ENCODE measurements at places on chromosomes 3 and 15.

DNA sequence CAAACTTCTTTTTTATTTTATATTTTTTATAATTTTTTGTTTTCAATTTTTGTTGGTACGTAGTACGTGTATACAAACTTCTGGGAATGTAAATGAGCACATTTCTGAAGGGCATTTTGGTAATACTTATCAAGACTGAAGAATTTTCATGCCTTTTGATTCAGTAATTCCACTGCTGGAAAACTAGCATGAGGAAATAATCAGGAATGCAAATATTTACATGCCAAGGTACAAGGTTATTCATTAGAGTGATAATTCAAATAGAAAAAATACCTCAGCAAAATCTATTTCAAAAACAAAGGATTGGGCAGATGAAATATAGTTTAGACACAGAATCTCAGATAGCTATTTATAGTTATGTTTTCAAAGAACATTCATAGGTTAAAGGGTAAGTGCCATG, 128.7 kb downstream of the DMXL2 start:
- DNase-seq: no peak

- DNase-seq: no peak
Observed at GRCh38 chr3:177257625-177258024, 60.3 kb upstream of the TBL1XR1 start.

DNA sequence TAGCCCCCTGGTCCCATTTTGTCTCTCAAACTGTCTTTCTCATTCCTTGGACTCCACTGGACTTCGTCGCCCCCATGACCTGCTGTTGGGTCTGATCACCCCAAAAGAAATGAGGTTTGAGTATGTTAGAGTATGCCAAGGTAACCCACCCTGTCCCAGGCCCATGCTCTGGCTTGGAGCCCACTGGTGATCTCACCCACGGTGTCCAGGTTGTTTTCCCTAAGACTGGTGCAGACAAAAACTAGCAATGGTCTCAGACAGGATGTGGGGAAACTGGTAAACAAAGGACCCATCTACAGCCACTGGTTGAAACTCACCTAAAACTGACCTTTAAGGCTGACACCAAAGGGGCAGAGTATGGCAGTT, 38.9 kb downstream of the EFCAB12 start:
- no peak for DNase-seq

DNA sequence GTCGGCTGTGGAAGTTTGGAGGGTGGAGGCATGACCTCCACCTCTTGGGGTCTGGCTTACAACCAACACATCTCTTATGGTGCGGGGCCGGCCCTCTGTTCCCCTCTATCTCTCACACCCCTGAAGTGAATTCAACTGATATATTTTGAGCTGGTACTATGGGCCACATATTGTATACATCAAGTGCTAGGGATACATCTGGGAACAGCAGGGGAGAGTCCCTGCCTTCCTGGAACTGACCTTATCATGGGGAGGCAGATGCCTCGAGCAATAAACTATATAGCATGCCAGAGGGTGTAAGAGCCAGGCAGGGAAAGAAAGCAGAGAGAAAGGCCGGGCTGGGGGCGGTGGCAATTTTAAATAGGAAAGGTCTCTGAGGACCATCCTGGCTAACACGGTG, 60.4 kb upstream of the TRPM1 start:
- no peak for DNase-seq

GRCh38 chr15:52532427-52532826, 3.7 kb upstream of the MYO5A start:
- DNase-seq: no peak

DNA sequence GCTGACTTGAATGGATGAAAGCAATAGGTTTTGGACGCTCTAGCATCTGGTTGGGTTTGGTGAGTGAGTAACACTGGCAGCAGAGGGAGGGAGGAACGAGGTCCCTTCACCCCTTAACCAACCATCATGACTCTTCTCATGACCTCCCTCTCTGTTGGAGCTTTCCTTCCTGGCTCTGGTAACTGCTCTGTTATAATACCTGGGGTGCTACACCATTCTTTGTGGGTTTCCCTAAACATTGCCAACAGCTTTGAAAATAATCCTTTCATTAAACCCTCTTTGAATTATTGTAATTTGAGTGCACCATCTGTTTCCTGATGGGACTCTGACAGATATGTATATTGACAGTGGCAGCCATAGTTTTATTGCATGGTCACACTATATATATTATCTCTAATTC, 146.2 kb upstream of the PTPRG start:
- no peak for DNase-seq
